ENCODE measurements at places on chromosomes 2 and 18.

DNA sequence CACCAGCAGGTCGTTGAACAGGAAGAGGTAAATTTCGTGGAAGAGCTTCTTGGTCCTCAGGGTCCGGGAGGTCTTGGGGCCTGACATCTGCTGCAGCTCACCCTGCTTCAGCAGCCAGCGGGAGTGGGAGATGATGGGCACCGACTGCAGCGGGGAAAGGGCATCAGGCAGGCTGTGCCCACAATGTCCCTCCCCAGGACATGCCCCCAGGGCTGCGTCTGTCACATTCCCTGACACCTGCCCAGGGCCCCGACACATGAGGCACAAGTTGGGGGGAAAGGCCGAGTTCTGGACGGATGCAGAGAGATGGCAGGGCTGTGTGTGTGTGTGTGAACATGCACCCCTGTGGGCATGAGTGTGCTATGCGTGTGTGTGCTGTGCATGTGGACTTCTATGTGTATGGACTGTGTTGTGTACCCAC lies 13.9 kb downstream of the SNORC start:
- DNase-seq = no peak

DNA sequence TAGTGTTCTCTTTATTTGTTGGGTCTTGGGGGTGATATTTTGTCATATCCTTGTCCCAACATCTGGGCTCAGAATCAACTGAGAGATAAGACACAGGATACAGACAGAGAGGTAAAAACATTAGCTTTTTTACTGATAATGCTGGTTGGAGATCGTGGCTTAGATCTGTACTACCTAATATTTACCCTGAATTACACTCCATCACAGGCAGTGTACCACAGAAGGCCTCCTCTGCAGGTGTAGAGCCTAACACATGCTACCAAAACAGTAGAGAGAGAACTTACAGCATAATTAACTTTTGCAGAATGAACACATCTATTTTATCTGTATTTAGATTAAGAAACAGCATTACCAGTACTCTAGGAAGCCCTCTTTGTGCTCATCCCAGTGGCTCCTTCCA lies 6.8 kb downstream of the AGPS start:
- no peak for DNase-seq

DNA sequence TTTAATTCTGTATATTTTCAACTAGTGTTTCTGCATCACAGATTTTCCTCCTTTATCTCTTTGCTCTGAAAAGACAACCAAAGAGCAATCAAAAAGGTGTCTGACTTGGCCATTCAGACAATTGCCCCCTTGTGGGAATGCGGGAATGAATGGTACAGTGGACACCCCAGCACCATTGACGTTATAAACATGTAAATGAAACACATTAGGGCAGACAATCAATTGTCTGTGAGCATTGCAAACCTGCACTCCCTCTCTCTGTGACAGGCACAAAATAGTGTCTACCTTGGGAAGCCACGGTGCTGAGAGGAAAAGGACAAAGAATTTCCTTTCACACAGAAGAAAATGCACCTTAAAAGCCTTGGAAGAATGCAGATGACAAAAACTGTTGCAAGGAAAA lies 8.0 kb downstream of the ZEB2 start:
- DNase-seq = no peak

- no peak for DNase-seq
These were observed 40.6 kb downstream of the CHST10 start for GRCh38 chr2:100376836-100377235.

- DNase-seq = no peak
These were observed 24.3 kb upstream of the CETN1 start for GRCh38 chr18:555705-556457.

DNA sequence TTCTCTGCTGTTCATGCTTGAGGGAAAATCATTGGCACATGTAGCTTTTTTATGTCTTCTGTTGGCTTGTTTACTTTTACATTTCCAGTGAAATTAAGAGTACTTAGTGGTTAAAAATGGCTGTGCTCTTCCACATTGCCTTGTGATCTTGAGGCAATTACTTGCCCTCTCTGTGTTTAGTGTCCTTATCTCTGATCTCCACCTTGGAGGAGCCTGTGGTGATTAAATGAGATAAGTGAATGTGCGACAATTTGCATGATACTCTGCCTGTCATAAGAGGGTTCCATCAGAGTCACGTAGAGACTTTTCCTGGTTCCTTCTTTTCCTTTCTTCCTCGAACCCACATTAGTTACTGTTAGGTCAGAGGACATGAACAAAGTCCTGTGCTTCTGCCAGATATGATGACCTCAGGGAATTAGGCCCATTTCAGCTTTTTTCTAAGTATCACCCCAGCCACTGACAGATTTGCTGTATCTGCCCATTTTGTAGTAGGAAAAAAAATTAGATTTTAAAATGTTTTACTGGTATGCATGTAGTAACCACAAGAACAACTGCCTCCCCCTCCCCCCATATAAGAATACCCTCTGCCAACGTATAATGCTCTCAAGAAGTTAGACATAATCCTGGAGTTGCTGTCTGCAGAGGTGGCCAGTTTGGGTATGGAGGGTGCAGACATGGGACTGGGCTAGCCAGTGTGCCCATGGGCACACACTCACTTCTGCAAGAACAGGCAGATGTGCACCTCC lies 51.9 kb downstream of the TET3 start:
- DNase-seq = no peak

Data from fibroblast of the conjunctiva (primary cell).